ENCODE measurements at places on chromosomes 3 and 15.

- DNase-seq: no peak
These were observed 7.1 kb upstream of the DLL4 start for GRCh38 chr15:40921949-40922607.

DNA sequence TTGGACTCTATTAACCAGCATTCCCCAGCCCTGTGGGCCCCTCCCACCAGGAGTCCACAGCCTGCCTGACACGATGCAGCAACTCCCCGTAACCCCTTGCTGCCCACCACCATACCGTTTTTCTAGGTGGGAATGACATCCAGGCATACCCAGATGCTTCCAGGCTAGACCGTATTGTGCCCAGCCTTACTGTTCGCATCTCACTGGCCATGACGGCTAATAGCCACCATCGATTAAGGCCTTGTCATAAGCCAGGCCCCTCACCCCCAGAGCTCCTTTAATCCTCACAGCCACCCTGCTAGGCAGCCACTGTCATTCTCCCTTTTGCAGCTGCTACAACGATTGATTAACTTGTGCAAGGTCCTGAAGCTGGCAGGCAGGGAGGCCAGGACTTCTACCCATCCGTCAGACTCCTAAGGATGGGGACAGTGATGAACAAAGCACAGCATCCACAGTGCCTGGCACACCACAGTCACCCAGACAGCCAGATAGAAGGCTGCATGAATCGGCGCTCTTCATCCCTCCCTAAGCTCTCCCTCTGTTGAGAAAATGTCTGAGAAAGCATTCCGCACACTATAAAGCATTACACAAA lies 60.0 kb upstream of the FLNB start:
- DNase-seq: no peak

GRCh38 chr15:101116681-101116976 lies 135.2 kb downstream of the CHSY1 start:
- DNase-seq: no peak

- DNase-seq: no peak
These were observed 228.0 kb downstream of the MBNL1 start for GRCh38 chr3:152496716-152497115.

- DNase-seq: no peak
These were observed 243.3 kb downstream of the FAM43A start for GRCh38 chr3:194928831-194929577.

DNA sequence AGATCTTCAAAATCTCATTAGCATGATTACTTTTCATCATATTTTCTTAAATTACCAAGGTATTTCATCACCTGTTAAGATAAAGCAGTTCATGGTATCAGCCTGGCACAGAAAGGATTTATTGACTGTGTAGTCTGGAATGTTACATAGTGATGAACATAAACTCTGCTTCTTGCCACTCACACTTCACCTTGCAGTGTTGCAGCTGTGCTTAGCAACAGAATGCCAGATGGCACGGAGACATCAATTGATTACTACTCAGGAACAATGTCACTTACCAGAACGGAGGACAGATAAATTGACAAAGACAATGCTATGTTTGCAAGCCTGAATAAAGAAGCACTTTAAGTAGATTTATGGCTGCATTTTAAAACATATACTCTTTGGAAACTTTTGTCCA lies 15.0 kb upstream of the BCHE start:
- DNase-seq: no peak

DNA sequence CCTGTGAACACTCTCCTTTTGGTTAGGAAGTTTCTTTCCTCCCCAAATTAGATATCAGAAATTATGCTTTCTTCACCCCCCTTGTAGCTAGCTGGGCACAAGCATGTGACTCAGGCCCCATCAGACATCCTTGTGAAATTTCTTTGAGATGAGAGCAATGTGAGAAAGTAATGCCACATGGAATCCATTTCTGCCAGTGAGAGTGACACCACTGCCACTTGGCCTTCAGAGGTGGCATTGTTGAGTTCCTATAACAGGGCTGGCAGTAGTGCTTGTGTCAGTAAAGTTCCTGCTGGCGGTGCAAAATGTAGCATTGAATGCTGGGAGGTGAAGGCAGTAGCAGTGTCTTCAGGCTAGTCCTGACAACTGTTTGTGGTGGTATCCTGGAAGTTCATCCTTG lies 80.7 kb upstream of the ZNF280D start:
- DNase-seq: no peak

DNA sequence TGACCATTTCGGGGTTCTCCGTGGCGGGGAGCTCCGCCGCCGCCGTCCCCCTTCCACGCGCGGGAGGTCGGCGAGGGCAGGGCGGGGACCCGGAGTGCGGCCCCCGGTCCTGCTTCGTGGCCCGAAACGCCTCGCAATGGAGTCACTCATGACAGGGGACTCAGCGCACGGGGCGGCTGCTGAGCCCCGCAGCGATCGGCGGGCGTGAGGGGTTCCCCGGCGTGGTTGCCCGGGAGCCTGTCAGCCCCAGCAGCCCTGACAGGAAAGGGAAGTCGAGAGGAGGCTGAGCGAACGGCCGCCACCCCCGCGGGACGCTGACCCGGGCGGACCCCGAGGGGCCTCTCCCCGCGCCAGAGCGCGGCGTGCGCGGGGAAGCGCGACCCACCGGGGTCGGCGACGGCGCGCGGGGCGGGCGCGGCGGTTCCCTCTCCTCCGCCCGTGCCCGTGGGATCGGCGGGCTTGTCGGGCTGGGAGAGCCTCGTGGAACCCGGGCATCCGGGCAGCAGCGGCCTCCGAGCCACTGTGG lies 564 bp upstream of the PIGZ start:
- DNase-seq: no peak

DNA sequence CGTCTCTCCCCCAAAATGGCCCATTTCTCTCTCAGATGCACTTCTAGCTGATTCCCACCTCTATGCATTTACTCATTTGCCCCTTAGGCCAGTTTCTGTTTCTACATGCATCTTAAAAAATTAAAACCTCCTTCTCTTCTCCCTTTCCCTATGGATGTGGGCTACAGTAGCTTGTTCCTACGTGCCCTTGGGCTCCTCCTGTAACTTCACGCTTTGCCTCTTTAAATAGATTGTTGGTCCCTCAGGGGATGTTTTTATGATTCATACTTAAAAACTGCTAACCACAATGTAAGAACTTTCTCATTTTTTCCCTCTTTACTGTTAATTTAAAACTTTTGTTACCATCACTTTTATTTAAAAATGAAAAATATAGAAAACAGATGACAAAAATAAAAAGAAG lies 185.6 kb upstream of the MRPL3 start:
- DNase-seq: no peak

GRCh38 chr3:16264174-16264707 lies 502 bp downstream of the DPH3 start:
- no peak for DNase-seq

DNA sequence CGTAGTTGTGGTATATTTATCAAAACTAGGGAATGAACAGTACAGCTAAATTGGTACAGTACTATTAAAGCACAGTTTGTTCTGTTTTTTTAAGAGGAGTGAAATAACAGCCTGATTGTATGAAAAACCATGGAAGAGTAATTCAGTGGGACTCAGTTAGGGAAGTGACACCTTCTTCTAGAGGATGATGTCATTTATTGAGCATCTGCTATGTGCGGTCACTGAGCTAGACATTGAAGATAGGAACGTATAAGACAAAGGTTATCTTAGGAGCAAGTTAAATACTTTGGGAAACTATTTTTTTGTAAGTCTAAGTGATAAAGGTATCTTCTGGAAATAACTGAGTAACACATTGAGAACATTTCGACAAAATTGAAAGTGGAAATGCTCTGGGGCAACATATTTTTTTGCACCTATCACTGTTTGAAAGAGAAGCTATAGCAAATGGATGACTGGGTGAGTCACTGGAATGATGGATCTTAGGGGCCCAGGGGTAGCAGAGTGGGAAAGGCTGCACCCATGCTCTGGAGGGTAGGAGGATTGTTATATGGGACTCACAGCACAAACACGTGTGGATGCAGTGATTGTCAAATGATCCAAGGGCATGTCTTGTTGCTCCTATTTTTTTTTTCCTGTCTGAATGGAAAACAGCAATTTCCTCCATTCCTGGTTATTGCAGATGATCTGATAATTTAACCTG lies 43.0 kb downstream of the OXNAD1 start:
- DNase-seq: no peak

- no peak for DNase-seq
These were observed at the start of gene TAGLN3 for GRCh38 chr3:111998636-111999483. TSS of gene TAGLN3 (plus strand) at chr3:111998922. CDS start at chr3:111999423, 501 bp downstream.

GRCh38 chr3:126107957-126108675 lies 24.2 kb upstream of the SLC41A3 start:
- DNase-seq: no peak

DNA sequence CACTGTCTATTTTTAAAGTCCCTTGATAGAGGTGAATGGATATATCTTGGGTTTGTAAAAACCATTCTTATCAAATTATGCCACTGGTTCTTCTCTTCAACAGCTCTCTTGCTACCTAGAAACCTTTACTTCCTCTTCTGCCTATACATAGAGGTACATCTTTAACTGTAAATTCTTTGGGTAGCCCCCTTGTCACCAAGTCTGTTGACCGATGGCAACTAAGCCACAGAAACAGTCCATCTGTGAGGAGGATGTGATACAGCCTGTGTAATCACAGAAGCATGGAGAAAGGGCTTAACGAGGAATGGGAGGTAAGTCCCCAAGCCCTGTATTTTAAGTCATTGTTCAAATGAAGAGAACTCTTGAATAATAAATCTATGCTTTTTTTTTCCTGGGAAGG lies 246.5 kb upstream of the MDFIC2 start:
- DNase-seq: no peak

DNA sequence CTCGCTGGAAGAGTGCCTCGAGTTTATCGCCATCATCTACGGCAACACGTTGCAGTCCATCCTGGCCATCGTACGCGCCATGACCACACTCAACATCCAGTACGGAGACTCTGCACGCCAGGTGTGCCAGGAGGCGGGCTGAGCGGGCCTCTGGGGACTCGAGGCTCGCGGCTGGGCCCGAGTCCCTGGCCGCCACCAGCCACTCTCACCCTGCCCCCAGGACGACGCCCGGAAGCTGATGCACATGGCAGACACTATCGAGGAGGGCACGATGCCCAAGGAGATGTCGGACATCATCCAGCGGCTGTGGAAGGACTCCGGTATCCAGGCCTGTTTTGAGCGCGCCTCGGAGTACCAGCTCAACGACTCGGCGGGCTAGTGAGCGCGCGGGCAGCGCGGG lies 1.9 kb downstream of the GNAT1 start:
- no peak for DNase-seq

GRCh38 chr3:102661707-102662497 lies 227.1 kb downstream of the ZPLD1 start:
- DNase-seq: no peak

- no peak for DNase-seq
These were observed 108.7 kb downstream of the ITPR1 start for GRCh38 chr3:4601892-4602291.

- no peak for DNase-seq
These were observed 11.5 kb upstream of the PARP14 start for GRCh38 chr3:122668930-122669730.

GRCh38 chr15:66765478-66766281 lies 63.6 kb downstream of the SMAD6 start:
- no peak for DNase-seq

GRCh38 chr3:61956236-61956635 lies 394.9 kb downstream of the PTPRG start:
- no peak for DNase-seq

DNA sequence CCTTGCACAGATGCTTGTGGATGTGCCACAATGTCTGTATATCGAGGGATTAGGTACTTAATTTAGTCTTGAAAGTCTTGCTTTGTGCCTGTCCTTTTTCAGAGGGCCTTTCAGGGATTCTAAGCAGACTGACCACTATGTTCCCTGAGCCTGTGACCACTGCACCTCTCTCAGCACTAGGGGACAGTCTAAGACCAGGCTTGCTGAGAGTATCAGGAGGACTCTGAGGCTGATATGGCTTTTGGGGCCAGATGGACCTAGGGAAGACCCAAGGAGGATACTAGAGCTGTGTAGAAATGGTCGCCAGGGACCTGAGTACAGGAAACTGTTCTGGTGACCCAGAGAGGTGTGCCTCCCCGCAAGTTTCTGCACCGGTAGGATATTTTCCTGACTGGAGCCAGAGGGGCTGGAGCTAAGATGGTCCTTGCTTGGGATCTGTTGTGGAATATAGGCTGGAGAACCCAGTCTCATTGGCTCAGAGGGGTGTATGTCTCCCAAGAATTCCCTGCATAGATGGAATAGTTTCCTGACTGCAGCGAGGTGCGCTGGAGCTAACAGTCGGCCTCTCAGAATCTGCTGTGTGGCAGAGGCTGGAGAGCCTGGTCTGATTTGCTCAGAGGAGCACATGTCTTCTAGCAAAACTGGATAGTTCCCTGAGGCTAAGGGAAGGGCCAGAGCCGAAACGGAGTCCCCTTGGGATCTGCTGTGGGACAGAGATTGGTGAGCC lies 213.2 kb upstream of the DCBLD2 start:
- DNase-seq: no peak

GRCh38 chr15:56805466-56806147 lies 72.3 kb upstream of the ZNF280D start:
- DNase-seq: no peak

GRCh38 chr3:118332699-118333098 lies 701.9 kb downstream of the IGSF11 start:
- DNase-seq: no peak

GRCh38 chr15:87416591-87417257 lies 839.8 kb downstream of the NTRK3 start:
- no peak for DNase-seq
